Activated CD4-positive, alpha-beta T cell treated with anti-CD3 and anti-CD28 coated beads, Interleukin-2, amount 50 U/mL, for 24 hours (primary cell): ENCODE measurements at places on chromosomes 7 and 10.

GRCh38 chr10:35564341-35564968 lies 40.7 kb upstream of the GJD4 start:
- DNase-seq = no peak

- DNase-seq = no peak
Observed at GRCh38 chr7:154178895-154179294, 126.7 kb downstream of the DPP6 start.

GRCh38 chr10:101961591-101962498 lies 94.1 kb downstream of the ARMH3 start:
- DNase-seq = no peak

GRCh38 chr7:85232068-85232467 lies 45.2 kb upstream of the SEMA3D start:
- no peak for DNase-seq

GRCh38 chr10:12679636-12680035 lies 321.9 kb downstream of the CCDC3 start:
- DNase-seq = no peak

DNA sequence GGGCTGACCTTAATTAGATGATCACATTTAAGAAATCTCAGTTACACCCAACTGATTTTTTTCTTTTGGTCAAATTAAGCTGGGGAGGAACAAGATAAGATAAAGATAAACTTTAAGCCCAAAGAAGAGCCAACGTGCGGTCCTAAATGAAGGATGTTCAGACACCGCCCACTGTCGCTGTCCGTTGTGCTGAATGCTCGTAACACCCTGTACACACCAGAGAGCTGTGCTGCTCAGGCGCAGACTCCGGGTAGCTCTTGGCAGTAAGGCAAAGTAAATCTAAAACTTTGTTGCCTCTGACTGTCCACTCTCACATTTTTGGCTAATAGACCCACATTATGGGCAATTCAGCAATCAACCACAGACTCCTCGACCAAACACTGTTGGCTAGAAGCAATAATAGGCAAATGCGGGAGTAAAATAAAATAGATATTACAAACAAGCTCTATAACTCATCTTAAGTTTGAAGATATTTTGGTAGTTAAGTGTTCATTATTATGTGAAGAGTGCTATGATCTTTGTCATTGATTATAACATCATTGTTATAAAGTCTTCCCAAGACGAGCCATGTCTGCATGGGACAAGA lies 57.1 kb downstream of the PLPP4 start:
- no peak for DNase-seq

- no peak for DNase-seq
Observed at GRCh38 chr7:42742318-42742717, 169.6 kb downstream of the C7orf25 start.

DNA sequence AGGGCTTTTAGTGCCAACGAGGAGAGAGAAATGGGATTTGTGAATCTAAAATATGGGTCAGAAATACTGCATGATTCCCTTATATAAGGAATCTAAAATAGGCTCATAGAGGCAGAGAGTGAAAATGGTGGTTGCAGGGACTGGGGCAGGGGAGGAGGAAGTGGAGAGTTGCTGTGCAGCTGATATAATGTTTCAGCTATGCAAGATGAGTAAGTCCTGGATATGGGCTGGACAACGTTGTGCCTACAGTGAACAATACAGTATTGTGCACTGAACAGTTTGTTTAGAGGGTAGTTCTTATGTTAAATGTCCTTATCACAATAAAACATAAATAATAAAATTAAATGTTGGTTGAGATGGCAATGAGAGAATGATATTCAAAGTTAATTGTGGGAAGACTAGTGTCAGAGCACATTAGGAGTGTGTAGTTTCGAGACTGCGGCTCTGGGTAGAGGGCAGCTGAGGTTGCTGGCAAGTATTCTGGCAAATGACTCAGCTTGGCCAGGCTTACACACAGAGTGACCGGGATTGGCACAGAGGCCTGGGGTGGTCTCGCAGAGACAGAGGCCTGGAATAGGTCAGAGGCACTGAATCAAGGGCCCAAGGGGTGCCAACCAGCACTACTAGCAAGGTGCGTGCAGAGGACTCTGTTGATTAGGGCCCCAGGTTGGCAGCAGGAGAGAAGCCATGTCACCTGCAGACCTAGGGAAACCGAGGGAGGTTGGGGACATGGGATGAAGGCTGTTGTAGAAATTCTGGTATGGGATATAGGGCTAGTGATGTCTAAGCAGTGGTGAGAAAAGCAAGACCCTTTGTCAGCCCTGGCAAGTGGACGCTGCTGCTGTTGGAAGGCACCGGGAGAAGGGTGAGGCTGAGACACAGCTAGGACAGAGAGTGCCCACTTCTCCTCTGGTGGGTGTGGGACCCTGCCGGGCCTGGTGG lies 2.8 kb upstream of the DEPP1 start:
- DNase-seq = no peak

- DNase-seq = no peak
Observed at GRCh38 chr10:4847561-4848355, 21.8 kb downstream of the AKR1E2 start.

GRCh38 chr7:101381549-101382111 lies 19.0 kb downstream of the COL26A1 start:
- DNase-seq = no peak

DNA sequence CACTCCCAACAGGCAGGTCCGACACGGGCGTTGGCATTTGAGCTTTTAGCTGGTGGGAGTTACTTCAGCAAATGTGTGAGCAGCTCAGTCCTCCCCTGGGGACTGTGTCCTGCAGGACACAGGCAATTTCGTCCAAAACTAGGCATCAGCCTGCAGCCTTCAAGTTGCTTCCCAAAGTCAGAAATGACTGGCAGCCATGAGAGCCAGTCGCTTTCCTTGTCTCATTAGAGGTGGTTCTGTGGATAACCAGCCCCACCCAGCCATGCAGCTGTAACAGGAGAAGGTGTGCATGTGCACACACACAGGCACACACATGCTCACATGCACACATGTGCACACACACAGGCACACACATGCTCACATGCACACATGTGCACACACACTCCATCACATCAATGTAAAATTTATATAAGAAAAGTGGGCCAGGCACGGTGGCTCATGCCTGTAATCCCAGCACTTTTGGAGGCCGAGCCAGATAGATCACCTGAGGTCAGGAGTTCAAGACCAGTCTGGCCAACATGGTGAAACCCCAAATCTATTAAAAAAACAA lies 138.8 kb upstream of the TCERG1L start:
- no peak for DNase-seq

GRCh38 chr7:96691702-96692101 lies 17.9 kb downstream of the SEM1 start:
- DNase-seq = no peak

- no peak for DNase-seq
Observed at GRCh38 chr10:43255634-43256431, 11.0 kb downstream of the RASGEF1A start.

DNA sequence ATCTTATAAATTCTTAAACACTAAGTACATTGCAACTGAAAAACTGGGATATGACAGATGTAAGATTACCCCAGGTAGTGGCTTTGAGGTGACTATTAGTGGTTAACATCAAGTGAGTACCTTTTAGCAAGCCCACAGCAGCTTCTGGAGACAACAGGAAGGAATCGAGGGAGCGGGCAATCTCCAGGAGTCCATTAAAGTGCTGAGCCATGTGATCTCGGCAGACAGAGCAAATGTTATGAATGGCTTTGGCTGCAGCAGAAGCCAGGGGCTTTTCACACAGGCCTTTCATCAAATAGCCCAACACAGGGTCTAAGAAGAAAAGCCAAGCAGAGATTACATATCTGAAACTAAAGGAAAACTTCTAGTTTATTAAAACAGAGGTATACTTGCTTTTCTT lies 48.9 kb downstream of the IRF5 start:
- no peak for DNase-seq

GRCh38 chr7:111835066-111835465 lies 272.8 kb upstream of the IMMP2L start:
- no peak for DNase-seq

DNA sequence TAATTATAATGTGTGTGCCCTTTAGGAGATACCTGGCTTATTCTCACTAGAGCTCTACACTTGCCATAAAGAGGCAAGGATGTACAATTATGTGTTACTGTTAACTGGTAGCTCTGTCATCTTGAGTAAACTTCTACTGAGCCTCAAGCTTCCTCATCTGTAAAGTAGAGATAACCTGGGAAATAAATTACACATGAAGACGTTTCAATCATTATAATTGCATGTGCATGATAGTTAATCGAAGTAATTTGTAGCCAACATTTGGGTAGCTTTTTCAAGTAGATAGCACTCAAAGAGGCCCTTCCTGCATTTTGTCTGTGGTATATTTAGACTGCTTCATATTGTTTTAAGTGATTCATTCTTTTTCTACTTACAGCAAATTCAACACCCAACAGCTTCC lies 2.4 kb downstream of the CCT6A start:
- no peak for DNase-seq

DNA sequence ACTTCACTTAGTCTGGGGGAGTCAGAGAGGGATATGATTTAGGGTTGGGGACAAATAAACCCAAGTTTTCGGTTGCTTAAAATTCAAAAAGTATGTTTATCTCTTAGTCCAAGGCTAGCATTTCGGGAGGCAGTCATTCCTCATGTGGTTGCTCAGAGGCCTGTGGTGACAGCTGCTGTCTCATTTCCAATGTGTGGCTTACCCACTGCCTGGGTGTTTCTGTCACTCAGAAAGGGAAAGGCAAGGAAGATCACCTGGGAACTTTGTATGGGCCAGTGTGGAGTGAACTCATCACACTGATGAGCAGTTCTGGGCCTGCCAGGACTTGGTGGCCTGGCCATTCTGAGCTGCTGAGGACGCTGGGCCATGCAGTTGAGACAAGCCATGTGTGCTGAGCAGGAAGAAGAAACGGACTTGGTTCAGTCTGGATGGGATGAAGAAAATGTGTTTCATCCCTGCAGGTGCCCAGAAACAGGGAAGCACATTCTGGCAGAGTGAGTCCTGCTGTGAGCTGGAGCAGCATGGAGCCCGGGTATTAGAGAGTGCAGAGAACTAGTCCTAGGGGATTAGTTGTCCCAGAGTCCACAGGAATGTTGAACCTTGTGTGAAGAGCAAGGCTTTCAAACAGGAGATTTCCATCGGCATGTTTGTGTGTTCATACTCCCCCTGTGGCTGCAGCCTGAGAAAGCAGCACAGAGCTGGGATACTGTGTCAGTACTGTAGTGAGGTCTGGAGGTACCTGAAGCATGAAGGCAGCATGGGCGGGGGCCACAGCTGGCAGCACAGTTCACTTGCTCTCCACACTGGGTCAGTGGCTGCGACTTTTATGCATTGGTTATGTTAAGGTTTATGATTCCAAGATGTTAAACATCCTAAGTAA lies 211.1 kb upstream of the IGFBP3 start:
- DNase-seq = no peak
